ENCODE measurements at places on chromosomes 2 and 18. TPM values are rescaled to one million over a fixed set of nuclear protein-coding genes. Genes with fewer than 3 reads are reported as not detected.
A peak's percentile ranks its signal among the peaks of the same experiment; 100 is the strongest.

Gene ZNF804A
- not detected for total RNA-seq

DNA sequence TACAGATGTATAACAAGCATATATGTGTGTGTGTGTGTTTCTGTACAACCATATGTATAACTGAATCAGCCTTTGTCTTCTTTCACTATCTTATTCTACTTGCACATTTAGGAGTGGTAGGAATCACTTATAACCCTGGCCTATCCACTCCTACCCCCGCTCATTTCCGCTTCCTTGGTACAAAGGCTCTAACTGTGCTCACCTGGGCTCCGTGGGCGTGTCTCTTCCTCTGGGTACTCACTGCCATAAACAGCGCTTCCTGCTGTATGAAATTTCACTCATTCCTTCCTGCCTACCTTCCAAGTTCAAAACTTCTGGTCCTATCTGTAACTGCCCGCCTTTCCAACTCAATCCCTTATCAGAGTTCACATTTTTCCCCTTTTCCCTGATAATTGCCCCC, 815.5 kb downstream of the EPHA4 start:
- no peak overlapping the region for H3K27ac ChIP-seq
- no peak overlapping the region for H3K4me3 ChIP-seq
- no peaks in the 10 kb centered on the region for H3K27me3 ChIP-seq
- H3K36me3 ChIP-seq: no peaks in the 10 kb centered on the region

- no peaks in the 10 kb centered on the region for H3K4me1 ChIP-seq
- no peaks in the 10 kb centered on the region for H3K36me3 ChIP-seq
- DNase-seq: no peak
- no peak overlapping the region for H3K4me3 ChIP-seq
These were observed 709.5 kb upstream of the ACVR2A start for GRCh38 chr2:147135376-147135775.

GRCh38 chr2:235032466-235032865, 80.6 kb downstream of the SH3BP4 start:
- no peaks in the 10 kb centered on the region for H3K4me1 ChIP-seq
- H3K27me3 ChIP-seq: no peaks in the 10 kb centered on the region
- no peaks in the 10 kb centered on the region for H3K36me3 ChIP-seq
- no peak overlapping the region for H3K27ac ChIP-seq
- H3K4me3 ChIP-seq: no peak overlapping the region

DNA sequence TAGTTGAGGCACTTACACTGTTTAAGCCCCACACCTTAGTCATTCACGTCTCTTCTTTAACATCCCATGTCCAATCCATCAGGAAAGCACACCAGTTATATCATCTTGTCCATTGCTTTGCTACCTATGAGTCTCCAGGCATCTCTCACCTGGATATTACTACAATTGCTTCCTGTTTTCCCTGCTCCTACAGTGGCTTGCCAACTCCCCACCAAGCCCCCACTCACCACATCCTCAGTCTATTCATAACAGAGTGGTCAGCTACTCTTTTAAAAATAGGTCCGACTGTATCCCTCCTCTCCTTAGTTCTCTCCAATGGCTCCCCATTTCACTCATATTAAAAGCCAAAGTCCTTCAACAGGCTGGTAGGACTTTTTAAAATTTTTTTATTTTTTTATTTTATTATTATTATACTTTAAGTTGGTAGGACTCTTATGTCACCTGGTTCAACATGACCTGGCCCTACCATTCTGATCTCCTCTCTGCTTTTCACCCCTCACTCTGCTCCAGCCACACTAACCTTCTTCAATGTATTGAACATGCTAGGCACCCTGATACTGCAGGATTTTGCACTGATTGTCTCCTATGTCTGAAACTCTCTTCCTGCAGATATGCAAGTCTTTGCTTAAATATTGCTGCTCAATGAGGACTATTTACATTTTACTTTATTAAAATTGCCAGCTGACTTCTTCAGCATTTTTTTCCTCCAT, 253.2 kb downstream of the CYRIA start:
- no peaks in the 10 kb centered on the region for H3K27me3 ChIP-seq
- H3K36me3 ChIP-seq: no peaks in the 10 kb centered on the region
- no peak for DNase-seq
- H3K4me1 ChIP-seq: no peaks in the 10 kb centered on the region
- no peak overlapping the region for H3K27ac ChIP-seq

GRCh38 chr2:65583061-65583460, 150.7 kb upstream of the SPRED2 start:
- H3K27ac ChIP-seq: no peak overlapping the region
- no peaks in the 10 kb centered on the region for H3K36me3 ChIP-seq
- H3K4me1 ChIP-seq: no peaks in the 10 kb centered on the region
- no peak overlapping the region for H3K4me3 ChIP-seq

Gene FAM228A
- 1.4 TPM for total RNA-seq

DNA sequence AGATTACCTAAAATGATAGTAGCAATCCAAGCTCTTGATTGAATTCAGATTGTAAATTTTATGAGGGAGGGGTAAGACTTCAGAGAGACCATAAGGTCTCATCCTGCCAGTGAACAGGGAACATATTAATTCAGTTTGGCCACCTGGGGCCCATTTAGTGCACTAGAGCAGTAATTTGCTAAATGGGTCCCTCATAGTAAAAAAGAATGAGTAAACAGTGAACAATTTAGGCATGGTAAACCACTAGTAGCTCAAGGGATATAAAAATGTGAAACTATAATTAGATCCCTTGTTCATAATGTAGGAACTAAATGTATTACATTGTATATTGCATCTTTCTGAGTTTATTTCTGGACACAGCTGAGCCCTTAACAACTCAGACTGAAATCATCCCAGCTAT, 4.9 kb upstream of the PHLPP1 start:
- H3K36me3 ChIP-seq: no peaks in the 10 kb centered on the region
- H3K27me3 ChIP-seq: no peaks in the 10 kb centered on the region
- no peak overlapping the region for H3K27ac ChIP-seq

Gene EFHD1
- 33.6 TPM for total RNA-seq

GRCh38 chr2:199405241-199405640, 52.5 kb downstream of the SATB2 start:
- H3K27me3 ChIP-seq: no peaks in the 10 kb centered on the region
- no peaks in the 10 kb centered on the region for H3K4me1 ChIP-seq
- no peaks in the 10 kb centered on the region for H3K36me3 ChIP-seq
- no peak overlapping the region for H3K27ac ChIP-seq
- no peak overlapping the region for H3K4me3 ChIP-seq

Gene SERPINB7
- not detected for total RNA-seq

Gene DYSF
- 3.4 TPM for total RNA-seq

Gene TP53I3
- 1.6 TPM for total RNA-seq

- no peak overlapping the region for H3K4me3 ChIP-seq
- DNase-seq: no peak
- H3K36me3 ChIP-seq: no peaks in the 10 kb centered on the region
- no peak overlapping the region for H3K27ac ChIP-seq
- no peaks in the 10 kb centered on the region for H3K27me3 ChIP-seq
These were observed 11.2 kb upstream of the STK17B start for GRCh38 chr2:196182439-196183171.

Gene TMEM37
- 17.4 TPM for total RNA-seq

DNA sequence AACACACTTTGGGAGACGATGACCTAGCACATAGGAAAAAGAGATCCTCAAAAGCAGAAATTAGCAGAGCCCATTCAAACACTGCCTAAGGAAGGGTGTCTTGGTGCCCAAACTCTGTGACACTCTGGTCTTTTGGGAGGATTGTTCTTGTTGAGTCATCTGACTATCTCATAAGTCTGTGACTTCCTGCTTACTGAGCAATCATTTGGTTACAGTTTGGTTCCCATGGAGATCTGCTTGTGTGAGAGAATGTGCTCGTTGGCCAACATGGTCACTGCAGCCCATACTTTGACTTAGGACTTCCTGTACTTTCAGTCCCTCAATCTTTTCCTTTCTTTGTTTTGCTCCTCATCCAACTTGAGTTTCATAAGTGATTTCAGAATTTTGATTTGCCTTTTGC, 602.9 kb downstream of the NYAP2 start:
- H3K27ac ChIP-seq: no peak overlapping the region
- no peak overlapping the region for H3K4me3 ChIP-seq
- H3K36me3 ChIP-seq: no peaks in the 10 kb centered on the region
- no peaks in the 10 kb centered on the region for H3K4me1 ChIP-seq

Gene EDAR
- 0.11 TPM for total RNA-seq

Gene LCT
- not detected for total RNA-seq

Gene GREB1L
- 10.4 TPM for total RNA-seq

- peak; percentile 35 for DNase-seq
- H3K27me3 ChIP-seq: no peaks in the 10 kb centered on the region
- no peak overlapping the region for H3K27ac ChIP-seq
- no peaks in the 10 kb centered on the region for H3K36me3 ChIP-seq
- no peak overlapping the region for H3K4me3 ChIP-seq
- H3K4me1 ChIP-seq: peaks cover 25% of the 10 kb centered on the region
These were observed 2.0 kb upstream of the CAPN10 start for GRCh38 chr2:240584486-240585031.

DNA sequence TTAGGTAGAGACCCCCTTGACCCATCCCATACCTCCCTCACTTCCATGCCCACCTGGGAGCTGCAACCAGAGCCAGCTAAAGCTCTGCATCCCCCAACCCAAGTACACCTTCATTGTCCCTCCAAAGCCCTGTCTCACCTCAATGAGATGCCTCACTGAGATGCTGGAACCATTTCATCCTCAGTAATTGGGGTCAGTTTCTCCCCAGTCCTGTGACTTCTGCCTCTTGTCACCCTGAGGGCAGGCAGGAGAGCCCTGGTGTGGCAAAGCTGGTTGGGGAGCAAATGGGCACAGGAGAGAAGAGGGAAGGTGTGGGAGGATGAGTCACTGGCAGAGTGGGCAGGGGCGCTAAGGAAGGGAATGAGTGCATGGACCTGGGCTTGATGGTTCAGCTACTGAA, 27.9 kb upstream of the NT5DC4 start:
- H3K27me3 ChIP-seq: no peaks in the 10 kb centered on the region
- no peaks in the 10 kb centered on the region for H3K36me3 ChIP-seq
- DNase-seq: no peak
- H3K4me1 ChIP-seq: no peaks in the 10 kb centered on the region
- H3K4me3 ChIP-seq: no peak overlapping the region

Gene UGT1A4
- total RNA-seq: not detected

Gene TMEM87B
- 12.6 TPM for total RNA-seq

DNA sequence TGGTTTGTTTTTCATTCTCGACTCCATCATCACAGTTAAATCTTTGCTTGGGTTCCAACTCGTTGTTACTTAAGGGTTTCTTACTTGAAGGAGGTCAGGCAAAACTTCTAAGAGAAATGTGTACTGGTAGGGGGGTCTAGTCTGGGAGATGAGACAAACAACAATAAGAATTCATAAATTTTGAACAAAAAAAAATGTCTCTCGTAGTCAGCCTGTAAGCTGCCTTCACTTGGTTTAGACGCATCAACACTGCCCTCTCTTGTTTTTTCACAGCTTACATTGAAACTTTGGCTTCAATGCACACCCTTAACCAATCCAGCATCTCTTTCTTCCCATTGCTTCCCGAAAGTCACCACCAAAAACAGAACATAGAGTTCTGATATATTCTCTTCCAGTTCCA, 576.4 kb upstream of the PIK3C3 start:
- no peaks in the 10 kb centered on the region for H3K27me3 ChIP-seq
- H3K4me1 ChIP-seq: no peaks in the 10 kb centered on the region
- no peak overlapping the region for H3K4me3 ChIP-seq

GRCh38 chr2:99487906-99488305, 1.9 kb downstream of the REV1 start:
- H3K27me3 ChIP-seq: no peaks in the 10 kb centered on the region
- no peaks in the 10 kb centered on the region for H3K36me3 ChIP-seq
- H3K27ac ChIP-seq: no peak overlapping the region
- no peak for DNase-seq
- no peak overlapping the region for H3K4me3 ChIP-seq

DNA sequence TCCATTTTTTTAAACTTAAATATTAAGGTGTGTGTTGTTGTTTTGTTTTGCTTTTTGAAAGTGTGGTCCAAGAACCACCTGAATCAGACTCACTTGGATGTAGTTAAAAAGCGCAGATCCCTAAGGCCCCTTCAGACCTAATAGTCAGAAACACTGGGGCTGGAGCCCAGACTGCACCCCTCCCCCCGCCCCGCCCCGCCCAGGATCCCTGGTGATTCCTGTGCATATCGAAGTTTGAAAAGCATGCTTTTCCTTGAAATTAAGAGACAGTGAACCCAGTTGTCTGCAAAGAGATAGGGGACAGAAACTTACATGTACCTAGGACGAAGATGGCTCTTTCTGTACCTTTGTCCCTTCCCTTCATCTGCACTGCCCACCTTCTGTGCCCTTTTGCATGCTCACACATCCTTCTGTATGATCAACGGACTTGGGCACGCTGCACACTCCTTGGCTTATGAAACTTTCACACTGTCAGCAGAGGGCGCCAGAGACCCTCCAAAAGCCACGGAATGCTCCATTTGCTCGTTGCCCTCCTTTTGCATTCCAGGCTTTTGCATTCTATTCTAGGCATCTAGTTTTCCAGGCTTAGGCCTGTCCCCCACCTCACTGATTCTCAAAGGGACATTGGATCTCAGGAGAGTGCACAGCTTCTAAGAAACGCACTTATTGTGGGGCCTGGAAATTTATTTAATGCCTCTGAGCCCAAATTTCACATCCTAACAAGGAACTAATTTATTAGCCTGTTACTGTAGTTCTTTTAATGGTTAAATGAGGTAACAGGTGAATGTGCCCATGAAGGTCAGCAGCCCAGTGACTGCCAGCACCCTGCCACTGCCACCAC, 32.8 kb upstream of the SLC14A1 start:
- no peak overlapping the region for H3K4me3 ChIP-seq
- no peak overlapping the region for H3K27ac ChIP-seq
- no peaks in the 10 kb centered on the region for H3K27me3 ChIP-seq

- no peaks in the 10 kb centered on the region for H3K27me3 ChIP-seq
- H3K4me1 ChIP-seq: no peaks in the 10 kb centered on the region
- no peak for DNase-seq
- H3K36me3 ChIP-seq: no peaks in the 10 kb centered on the region
- H3K4me3 ChIP-seq: no peak overlapping the region
These were observed 55.5 kb downstream of the NEURL3 start for GRCh38 chr2:96449637-96450036.

DNA sequence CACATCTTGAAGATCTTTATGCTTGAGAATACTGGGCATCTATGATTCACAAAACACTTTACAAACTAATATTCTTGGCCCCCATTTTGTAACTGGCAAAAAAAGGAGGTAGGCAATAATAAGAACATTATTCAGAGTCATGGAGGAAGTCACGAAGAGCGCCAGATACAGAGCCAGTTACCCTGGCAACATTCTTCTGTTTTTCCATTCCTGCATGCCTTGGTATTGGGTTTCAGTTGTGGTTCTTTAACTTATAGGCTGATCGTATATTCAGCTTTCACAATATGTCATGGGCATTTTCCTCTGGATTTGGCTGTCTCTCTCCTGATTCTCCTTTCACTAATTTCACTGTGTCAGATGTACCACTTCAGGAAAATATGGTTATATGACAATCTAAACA, 234.7 kb downstream of the HRH4 start:
- no peak overlapping the region for H3K4me3 ChIP-seq
- H3K4me1 ChIP-seq: no peaks in the 10 kb centered on the region
- no peaks in the 10 kb centered on the region for H3K36me3 ChIP-seq
- no peak overlapping the region for H3K27ac ChIP-seq
